ENCODE measurements at places on chromosomes 12 and 14. TPM values are rescaled to one million over a fixed set of nuclear protein-coding genes. Genes with fewer than 3 reads are reported as not detected.
A peak's percentile ranks its signal among the peaks of the same experiment; 100 is the strongest.

GRCh38 chr12:6193853-6194815, 6.1 kb upstream of the CD9 start:
- H3K4me1 ChIP-seq, result no peaks in the 10 kb centered on the region
- H3K27me3 ChIP-seq, result peaks cover 9% of the 10 kb centered on the region
- H3K4me3 ChIP-seq, result no peak overlapping the region
- H3K36me3 ChIP-seq, result no peaks in the 10 kb centered on the region
- DNase-seq, result peak; percentile 92
- no peak overlapping the region for H3K27ac ChIP-seq

DNA sequence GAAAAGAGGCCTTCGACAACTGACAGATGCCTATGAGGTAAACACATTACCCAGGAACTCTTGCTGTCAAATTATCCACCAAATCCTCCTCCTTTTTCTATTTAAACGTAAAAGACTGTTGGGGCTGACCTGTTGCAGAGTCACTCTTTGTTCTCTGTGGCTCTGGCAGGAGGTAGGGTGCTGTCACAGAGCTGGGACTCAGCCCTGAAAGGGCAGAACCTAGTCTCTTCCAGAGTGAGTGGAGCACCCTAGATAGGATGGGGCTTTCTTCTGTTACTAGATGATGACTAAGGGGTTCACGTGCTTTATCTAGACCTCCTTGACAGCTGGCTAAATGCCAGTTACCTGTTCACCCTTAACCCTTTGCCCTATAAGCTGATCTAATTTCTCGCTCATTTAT, 25.7 kb downstream of the FNTB start:
- H3K4me3 ChIP-seq, result no peak overlapping the region
- H3K27me3 ChIP-seq, result no peaks in the 10 kb centered on the region
- H3K27ac ChIP-seq, result no peak overlapping the region
- no peak for DNase-seq
- no peaks in the 10 kb centered on the region for H3K4me1 ChIP-seq

DNA sequence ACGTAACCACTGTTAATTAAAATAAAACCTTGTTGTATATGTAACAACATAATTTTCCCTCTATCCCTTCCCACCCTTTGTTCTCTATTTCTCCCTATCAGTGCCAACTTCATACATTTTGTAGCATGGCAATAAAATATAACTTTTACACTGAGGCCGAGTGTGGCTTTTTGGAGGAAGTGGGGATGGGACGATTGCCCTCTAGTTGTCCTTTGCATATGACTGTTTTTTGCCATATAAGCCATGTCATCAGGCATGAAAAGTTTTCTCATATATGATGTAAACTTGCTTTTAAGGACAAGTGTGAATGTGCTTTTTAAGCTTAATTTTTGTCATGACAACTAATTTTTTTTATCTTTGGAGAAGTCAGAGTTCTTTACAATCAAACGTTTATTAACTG, 6.2 kb upstream of the CCT2 start:
- no peak for DNase-seq
- H3K4me3 ChIP-seq, result no peak overlapping the region
- no peaks in the 10 kb centered on the region for H3K4me1 ChIP-seq
- H3K27me3 ChIP-seq, result no peaks in the 10 kb centered on the region
- no peak overlapping the region for H3K27ac ChIP-seq

- H3K4me1 ChIP-seq, result no peaks in the 10 kb centered on the region
- no peaks in the 10 kb centered on the region for H3K36me3 ChIP-seq
- no peak for DNase-seq
- H3K27ac ChIP-seq, result no peak overlapping the region
- no peaks in the 10 kb centered on the region for H3K27me3 ChIP-seq
- no peak overlapping the region for H3K4me3 ChIP-seq
These were observed 1162.7 kb downstream of the BCL11B start for GRCh38 chr14:98109326-98109725.

GRCh38 chr12:50055831-50056638, 1.4 kb upstream of the ASIC1 start:
- H3K27me3 ChIP-seq, result peaks cover 78% of the 10 kb centered on the region
- peak overlapping the region; percentile 85 for H3K4me3 ChIP-seq
- no peaks in the 10 kb centered on the region for H3K4me1 ChIP-seq
- H3K27ac ChIP-seq, result no peak overlapping the region

DNA sequence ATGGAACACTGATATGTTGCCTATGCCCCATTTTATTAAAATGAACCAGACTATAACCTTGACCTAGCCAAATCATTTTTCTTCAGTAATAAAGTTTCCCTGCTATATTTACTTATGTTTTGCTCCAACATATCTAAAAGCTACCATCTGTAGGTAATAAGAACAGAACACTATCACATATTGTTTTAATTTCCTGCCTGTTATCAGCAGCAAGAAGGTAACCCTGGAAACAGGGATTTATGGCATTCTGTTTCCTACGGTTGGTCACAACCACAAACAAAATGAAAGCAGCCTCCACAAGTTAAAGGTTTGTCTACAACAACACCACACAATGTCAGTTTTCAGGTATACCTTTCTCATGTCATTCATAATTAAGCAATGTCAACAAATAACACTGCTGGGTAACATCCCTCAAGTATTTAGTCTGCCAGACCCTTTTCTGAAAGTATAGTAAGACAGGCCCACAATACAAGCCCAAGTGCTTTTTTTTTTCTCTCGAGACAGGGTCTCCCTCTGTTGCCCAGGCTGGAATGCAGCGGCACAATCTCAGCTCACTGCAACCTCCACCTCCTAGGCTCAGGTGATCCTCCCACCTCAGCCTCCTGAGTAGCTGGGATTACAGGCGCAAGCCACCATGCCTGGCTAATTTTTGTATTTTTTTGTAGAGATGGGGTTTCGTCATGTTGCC, 25.5 kb downstream of the GCH1 start:
- DNase-seq, result no peak
- no peaks in the 10 kb centered on the region for H3K27me3 ChIP-seq
- no peak overlapping the region for H3K4me3 ChIP-seq
- H3K4me1 ChIP-seq, result no peaks in the 10 kb centered on the region
- no peak overlapping the region for H3K27ac ChIP-seq

GRCh38 chr12:106416273-106416672, 58.7 kb downstream of the POLR3B start:
- no peak for DNase-seq
- peaks cover 15% of the 10 kb centered on the region for H3K36me3 ChIP-seq
- no peaks in the 10 kb centered on the region for H3K27me3 ChIP-seq
- no peak overlapping the region for H3K4me3 ChIP-seq
- peaks cover 2% of the 10 kb centered on the region for H3K4me1 ChIP-seq

DNA sequence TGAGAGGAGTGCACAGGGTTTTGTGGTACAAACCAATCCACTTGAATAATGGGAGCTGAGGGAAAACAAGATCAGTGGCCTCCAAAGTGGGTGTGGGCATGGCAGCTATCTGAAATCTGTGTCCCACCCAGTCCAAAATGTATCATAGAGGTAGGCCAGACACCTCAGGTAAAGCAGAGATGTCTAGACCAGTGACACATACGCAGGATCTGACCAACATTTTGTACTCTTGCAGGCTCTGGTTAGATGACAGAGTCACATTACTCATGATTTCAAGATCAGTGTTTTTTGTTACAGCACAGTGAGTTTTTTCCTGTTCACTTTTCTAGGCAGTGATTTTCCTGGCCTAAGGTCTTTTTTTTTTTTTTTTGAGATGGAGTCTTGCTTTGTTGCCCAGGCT, 211.8 kb downstream of the PCNX1 start:
- no peaks in the 10 kb centered on the region for H3K27me3 ChIP-seq
- no peak for DNase-seq
- H3K36me3 ChIP-seq, result peaks cover 39% of the 10 kb centered on the region
- peak overlapping the region; percentile 41 for H3K4me3 ChIP-seq
- no peaks in the 10 kb centered on the region for H3K4me1 ChIP-seq

- no peaks in the 10 kb centered on the region for H3K27me3 ChIP-seq
- H3K27ac ChIP-seq, result no peak overlapping the region
- DNase-seq, result no peak
- H3K36me3 ChIP-seq, result no peaks in the 10 kb centered on the region
- peaks cover 12% of the 10 kb centered on the region for H3K4me1 ChIP-seq
These were observed 58.3 kb downstream of the VCPKMT start for GRCh38 chr14:50058113-50058512.

GRCh38 chr12:3493043-3493858, 2.2 kb downstream of the PRMT8 start:
- peak; percentile 74 for DNase-seq
- H3K36me3 ChIP-seq, result no peaks in the 10 kb centered on the region
- peak overlapping the region; percentile 78 for H3K4me3 ChIP-seq
- peaks cover 2% of the 10 kb centered on the region for H3K4me1 ChIP-seq

GRCh38 chr12:108842361-108842760, 15.0 kb downstream of the SSH1 start:
- no peaks in the 10 kb centered on the region for H3K4me1 ChIP-seq
- peaks cover 65% of the 10 kb centered on the region for H3K36me3 ChIP-seq
- no peaks in the 10 kb centered on the region for H3K27me3 ChIP-seq
- no peak overlapping the region for H3K27ac ChIP-seq

DNA sequence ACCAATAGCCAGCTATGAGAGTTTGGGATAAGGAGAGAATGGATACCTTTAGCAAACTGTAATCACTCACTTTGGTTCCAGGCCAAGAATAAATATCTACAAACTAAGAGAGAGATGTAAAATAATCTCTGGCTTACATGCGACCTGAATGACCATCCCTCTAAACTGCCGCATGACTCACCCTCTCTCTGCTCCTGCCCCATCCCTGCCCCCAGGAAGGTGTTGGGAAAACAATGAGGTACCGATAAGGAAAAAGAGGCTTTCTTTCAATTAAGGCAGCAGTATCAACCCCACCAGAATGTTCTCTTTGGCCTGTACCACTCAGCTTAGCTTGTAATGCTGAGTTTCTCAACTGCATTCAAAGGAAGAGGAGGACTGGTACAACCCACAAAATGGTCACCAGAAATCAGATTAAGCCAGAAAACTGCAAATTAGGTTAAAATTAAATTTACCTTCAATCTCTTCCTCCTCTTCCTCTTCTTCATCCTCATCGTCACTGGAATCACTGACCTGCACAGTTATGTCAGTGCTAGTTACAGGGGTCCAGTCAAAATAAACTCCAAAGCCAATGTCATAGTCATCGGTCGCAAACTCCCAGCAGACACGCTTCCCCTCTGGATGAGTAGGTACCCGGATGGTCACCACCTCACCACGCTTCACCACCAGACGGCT, 22.0 kb downstream of the GSTZ1 start:
- peaks cover 48% of the 10 kb centered on the region for H3K4me1 ChIP-seq
- peaks cover 39% of the 10 kb centered on the region for H3K36me3 ChIP-seq
- H3K4me3 ChIP-seq, result peak overlapping the region; percentile 19
- peak; percentile 64 for DNase-seq
- no peaks in the 10 kb centered on the region for H3K27me3 ChIP-seq

DNA sequence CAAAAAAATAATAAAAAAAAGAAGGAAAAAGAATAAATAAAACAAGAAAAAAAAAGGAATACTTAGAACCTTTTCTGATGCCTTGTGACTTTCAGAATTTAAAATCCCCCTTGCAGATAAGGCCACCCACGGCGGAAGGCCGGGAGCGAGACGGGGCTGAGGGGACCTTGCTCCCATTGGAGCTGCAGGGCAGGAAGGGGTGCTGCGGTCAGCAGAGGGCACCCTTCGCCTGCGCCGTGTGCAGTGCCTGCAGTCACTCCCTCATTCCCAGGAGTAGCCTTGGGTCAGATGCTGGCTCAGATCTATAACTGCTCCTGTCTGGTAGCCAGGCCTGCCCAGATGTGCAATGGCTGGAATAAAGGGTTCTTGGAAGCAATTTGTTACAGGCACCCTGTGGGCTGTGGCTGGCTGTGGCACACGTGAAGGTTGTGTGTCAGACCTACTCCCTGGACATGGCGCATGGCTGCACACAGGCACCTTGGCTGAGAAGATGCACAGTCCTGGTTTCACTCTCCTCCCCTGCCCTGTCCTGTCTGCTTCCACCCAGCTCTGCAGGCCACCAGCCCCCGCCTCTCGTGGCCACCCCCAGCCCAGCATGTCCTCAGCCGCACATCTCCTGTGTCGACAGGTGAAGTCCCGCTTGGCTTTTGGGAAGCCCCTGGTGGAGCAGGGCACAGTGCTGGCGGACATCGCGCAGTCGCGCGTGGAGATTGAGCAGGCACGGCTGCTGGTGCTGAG, 13.4 kb upstream of the ALDH2 start:
- H3K27ac ChIP-seq, result no peak overlapping the region
- H3K4me3 ChIP-seq, result no peak overlapping the region
- peak; percentile 92 for DNase-seq
- no peaks in the 10 kb centered on the region for H3K4me1 ChIP-seq
- no peaks in the 10 kb centered on the region for H3K27me3 ChIP-seq

DNA sequence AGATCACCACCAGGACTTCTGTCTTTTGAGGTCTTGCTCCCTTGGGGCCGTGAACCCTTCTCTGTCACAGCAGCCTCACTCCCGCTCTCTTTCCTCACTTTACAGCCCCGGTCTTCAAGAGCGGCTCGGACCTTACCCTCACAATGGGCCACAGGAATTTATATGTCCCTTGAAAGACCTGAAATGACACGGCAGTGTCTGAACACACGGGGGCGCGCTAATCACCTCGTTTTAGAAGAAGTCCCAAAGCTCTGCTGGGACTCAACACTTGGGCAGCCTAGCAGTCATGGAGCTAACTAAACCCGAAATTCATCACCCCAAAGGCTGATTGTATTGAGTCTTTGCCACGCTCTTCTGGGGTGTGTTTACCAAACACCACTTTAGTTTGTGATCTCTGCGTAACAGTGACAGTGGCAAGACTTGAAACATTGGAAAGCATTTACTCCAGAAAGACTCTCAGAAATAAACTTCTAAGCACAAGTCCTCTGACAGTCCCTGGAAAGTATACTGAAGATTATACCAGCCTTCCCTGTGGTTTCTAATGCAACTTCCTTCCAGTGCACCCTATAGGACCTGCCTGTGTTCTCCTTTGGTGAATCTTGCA, 29.0 kb downstream of the SERPINA11 start:
- peak; percentile 95 for DNase-seq
- H3K27me3 ChIP-seq, result no peaks in the 10 kb centered on the region
- H3K27ac ChIP-seq, result no peak overlapping the region
- H3K4me3 ChIP-seq, result no peak overlapping the region

- H3K27me3 ChIP-seq, result no peaks in the 10 kb centered on the region
- peaks cover 2% of the 10 kb centered on the region for H3K4me1 ChIP-seq
- DNase-seq, result no peak
- H3K4me3 ChIP-seq, result no peak overlapping the region
- no peak overlapping the region for H3K27ac ChIP-seq
- peaks cover 72% of the 10 kb centered on the region for H3K36me3 ChIP-seq
These were observed 46.9 kb downstream of the SLC25A47 start for GRCh38 chr14:100370003-100370402.

- no peak overlapping the region for H3K4me3 ChIP-seq
- no peak for DNase-seq
- H3K27me3 ChIP-seq, result no peaks in the 10 kb centered on the region
- H3K36me3 ChIP-seq, result peaks cover 13% of the 10 kb centered on the region
- peaks cover 7% of the 10 kb centered on the region for H3K4me1 ChIP-seq
These were observed 226.9 kb downstream of the MON2 start for GRCh38 chr12:62693376-62694050.

GRCh38 chr14:22105006-22105623, 431.5 kb upstream of the OR4E1 start:
- no peak overlapping the region for H3K4me3 ChIP-seq
- no peaks in the 10 kb centered on the region for H3K27me3 ChIP-seq
- DNase-seq, result no peak
- no peaks in the 10 kb centered on the region for H3K4me1 ChIP-seq
- H3K27ac ChIP-seq, result no peak overlapping the region

The LRRK2 gene
- total RNA-seq, result 0.66 TPM

The FOXM1 gene
- total RNA-seq, result 39.2 TPM

The CYP27B1 gene
- total RNA-seq, result 2.3 TPM

The KRT83 gene
- total RNA-seq, result not detected

The APPL2 gene
- total RNA-seq, result 28.5 TPM

The RBM23 gene
- 49.6 TPM for total RNA-seq

The KRT79 gene
- not detected for total RNA-seq

The ZNF140 gene
- total RNA-seq, result 19.0 TPM

The BIN2 gene
- not detected for total RNA-seq

The OTX2 gene
- 329 TPM for total RNA-seq

The CNIH1 gene
- 87.2 TPM for total RNA-seq

The LTBR gene
- 9.1 TPM for total RNA-seq

Measured in endodermal cell (in vitro differentiated cells).